Hematopoietic multipotent progenitor cell (in vitro differentiated cells): ENCODE measurements at places on chromosomes 2 and 18.
A peak's percentile ranks its signal among the peaks of the same experiment; 100 is the strongest.

- DNase-seq, result peak; percentile 57
Observed at GRCh38 chr2:69565431-69565839, 78.1 kb downstream of the AAK1 start.

GRCh38 chr2:191756761-191757160 lies 78.8 kb downstream of the NABP1 start:
- no peak for DNase-seq

GRCh38 chr18:74567822-74568221 lies 29.8 kb upstream of the ZNF407 start:
- peak; percentile 74 for DNase-seq

- DNase-seq, result no peak
Observed at GRCh38 chr2:20551945-20552328, 99.0 kb downstream of the HS1BP3 start.

DNA sequence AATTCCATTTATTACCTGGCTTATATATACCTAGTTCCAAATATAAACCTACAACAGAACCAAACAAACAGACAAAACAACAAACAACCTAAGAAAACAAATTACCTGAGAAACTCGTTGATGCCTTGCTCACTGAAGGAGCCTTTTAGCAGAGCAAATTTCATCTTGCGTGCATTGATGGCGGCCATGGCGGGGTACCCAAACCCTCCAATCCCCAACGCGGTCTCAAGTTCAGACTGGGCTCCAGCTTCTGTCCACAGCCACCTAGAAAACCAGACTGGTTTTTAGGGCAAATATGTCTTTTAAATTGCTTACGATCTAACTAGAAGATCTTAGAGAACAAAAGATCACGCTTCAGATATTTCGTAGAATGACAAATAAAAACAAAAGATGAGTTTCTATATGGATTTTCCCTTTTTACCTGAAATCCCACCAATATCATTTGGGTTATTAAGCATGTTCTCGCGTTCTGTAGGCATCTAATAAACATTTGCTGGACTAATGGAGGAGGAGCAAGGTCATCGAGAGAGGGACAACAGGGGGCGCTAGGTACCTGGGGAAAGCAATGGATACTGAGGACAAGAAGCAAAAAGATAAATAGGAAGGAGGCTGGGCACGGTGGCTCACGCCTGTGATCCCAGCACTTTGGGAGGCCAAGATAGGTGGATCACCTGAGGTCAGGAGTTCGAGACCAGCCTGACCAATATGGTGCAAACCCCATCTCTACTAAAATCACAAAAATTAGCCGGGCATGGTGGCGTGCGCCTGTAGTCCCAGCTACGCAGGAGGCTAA lies 25.2 kb downstream of the PDIA6 start:
- no peak for DNase-seq

DNA sequence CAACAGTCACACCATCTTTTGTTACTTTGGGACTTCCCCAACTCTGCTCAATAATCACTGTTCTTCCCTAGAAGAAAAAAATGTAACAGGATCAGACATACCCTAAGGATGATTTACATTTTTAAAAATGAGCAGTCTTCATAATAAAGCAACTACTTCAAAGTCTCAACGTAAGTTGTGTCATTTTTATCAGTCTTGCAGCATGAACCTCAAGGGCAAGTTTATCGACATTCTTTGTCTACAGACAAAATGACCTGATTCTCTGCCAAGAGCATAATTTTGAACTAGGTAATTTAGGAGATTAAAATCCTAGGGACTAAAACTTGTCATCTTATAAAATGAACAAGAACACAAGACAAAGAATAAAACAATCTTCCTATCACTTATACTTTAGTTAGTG lies 2.3 kb downstream of the HSPD1 start:
- DNase-seq, result no peak

DNA sequence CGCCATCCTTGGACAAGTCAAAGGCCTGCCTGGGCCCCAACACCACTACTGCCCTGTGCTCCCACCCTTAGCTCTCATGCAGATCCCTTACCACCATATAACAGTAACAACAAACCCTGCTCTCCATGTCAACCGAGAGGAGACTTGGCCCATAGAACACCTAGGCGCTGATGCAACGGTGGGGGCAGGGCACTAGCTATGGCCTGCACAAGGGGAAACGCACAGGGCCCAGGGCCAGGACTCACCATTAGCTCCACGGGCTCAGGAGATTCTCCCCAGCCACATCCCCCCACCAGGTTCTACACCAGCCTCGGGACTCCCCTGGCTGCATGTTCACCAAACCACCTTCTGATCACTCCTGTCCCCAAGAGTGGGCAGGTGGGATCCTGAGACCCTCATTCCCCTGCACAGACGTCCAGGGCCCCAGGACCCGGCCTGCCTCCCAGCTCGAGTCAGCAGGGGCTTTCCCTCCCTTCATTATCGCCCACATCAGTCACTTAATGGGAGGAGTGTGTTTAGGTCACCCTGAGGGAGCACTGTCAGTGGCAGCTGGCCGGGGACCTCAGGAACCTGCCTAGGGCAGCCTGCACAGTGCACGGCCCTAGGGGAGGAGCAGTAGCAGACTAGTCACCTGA lies 29.3 kb downstream of the ANKMY1 start:
- no peak for DNase-seq

DNA sequence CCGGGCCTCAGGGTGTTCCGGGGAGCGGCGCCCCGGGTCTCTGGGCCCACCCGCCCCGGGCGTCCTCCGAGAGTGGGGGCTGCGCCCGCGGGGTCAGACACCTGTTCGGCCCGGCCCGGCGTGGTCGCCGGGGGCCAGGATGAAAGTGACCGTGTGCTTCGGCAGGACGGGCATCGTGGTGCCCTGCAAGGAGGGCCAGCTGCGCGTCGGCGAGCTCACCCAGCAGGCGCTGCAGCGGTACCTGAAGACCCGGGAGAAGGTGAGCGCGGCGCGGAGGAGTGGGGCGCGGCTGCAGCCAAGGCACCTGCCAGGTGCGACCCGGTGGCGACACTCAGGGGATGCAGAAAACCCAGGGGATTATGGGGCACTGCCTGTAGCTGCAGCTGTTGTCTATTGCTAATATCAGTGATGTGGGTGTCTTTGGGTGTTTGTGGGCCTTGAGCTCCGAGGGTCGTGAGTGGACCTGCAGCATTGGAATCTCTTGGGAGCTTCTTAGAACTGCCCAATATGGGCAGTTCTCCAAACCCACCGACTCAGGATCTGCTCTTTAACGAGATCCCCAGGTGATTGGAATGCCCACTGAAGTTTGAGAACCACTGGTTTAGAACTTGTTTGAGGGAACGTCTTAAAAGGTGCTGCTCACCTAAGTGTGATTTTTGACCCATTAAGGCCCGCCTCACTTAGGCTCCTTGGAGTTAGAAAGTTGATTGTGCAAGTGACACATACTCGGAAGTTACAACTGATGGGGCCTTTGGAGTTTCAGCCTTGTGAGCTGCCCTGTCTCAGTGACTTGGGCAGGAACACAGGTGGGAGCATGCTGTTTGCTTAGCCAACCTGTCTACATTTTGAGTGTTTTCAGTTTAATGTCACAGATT lies 823 bp downstream of the PARD3B start:
- no peak for DNase-seq

- no peak for DNase-seq
Observed at GRCh38 chr2:31526946-31527732, 53.6 kb downstream of the SRD5A2 start.

- no peak for DNase-seq
Observed at GRCh38 chr2:239365071-239365781, 35.6 kb downstream of the HDAC4 start.

GRCh38 chr2:134532537-134532936 lies 186.3 kb downstream of the TMEM163 start:
- no peak for DNase-seq

- DNase-seq, result no peak
Observed at GRCh38 chr2:100412881-100413321, 4.6 kb downstream of the CHST10 start.

DNA sequence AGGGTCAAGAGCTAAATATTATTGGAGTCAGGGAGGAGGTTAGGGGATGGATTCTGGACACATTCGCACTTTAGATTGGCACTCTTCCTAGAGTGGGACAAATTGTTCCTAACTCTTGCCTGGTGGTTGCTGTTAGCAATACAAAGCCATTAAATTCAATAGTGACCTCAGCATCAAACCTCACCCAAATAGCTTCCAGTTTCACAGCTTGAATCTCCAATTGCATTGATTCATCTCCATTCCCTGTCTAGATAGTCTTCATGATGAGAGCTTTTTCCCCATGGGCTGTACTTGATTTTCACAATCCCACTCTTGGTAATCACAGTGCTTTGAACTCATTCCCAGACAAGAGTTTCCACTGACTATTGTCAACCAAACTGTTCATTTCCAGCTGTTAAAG lies 585.9 kb upstream of the SYT4 start:
- DNase-seq, result no peak

DNA sequence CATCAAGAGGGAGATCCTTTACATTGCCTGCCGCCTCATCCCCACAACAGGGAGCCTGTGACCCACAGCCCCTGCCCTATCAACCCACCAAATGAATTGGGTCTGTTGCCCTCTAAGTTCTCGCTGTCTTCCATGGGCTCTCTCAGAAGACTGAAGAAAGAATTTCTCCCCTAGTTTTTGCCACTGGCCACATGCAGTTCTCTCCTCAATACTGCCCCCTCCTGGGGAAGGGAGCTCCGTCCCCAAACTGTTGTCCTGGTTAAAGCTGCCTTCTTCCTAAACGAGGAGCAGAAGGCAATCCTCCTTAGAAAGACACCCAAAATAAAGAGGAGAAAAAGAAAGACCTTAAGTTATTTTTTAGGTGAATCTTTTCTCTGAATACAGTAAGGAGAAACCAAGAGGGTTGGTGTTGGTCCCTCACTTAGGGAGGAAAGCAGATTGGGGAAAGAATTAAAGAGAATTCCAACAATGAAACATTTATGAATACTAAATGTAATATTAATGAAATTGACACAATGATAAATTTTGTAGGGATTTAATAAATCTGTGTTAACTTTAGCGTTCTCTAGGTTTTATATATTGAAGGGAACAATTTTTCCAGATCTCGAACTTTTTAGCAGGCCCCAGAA lies 31.1 kb upstream of the SATB2 start:
- DNase-seq, result peak; percentile 74

DNA sequence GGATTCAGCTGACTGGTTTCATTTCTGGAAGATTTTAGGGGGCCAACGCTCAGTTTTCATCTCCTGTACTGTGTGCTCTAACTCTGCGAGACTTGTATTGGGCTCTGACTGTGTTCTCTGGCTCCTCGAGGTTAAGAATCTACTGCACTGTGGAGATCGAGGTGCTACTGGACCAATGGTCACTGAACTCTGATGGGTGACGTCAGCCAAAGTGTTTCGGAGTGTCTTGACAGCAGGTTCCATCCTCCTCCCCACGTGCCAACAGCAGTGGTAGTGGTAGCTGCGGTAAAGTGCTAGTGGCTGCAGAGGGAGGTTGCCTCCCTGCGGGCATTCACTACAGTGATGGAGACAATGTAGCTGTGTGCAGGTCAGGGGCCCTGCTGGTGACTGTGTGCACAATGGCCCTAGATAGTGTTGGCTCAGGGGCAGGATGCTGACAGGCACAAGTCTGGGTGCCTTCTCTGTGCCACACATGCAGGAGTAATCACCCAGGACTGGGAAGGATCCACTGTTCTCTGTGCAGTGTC lies 705.7 kb upstream of the DDX18 start:
- no peak for DNase-seq

DNA sequence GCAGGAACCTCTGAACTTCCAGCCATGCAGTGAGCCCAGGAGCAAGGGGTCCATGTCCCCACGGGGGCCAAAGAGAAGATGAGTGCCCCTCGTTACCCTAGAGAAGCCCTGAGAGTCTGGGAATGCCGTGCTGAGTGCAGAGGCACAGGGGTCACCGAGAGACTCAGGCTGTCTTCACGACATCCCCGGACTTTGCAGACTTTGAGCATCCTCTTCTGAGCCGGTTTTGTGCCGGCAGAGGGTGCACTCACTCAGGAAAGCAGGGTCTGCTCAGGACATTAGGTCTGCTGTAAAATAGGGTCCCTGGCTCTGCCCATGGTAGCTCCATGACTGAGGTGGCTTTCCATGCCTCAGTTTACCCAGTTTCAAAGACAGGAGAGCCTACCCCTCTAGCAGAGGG lies 71.0 kb downstream of the GALNT14 start:
- DNase-seq, result no peak

DNA sequence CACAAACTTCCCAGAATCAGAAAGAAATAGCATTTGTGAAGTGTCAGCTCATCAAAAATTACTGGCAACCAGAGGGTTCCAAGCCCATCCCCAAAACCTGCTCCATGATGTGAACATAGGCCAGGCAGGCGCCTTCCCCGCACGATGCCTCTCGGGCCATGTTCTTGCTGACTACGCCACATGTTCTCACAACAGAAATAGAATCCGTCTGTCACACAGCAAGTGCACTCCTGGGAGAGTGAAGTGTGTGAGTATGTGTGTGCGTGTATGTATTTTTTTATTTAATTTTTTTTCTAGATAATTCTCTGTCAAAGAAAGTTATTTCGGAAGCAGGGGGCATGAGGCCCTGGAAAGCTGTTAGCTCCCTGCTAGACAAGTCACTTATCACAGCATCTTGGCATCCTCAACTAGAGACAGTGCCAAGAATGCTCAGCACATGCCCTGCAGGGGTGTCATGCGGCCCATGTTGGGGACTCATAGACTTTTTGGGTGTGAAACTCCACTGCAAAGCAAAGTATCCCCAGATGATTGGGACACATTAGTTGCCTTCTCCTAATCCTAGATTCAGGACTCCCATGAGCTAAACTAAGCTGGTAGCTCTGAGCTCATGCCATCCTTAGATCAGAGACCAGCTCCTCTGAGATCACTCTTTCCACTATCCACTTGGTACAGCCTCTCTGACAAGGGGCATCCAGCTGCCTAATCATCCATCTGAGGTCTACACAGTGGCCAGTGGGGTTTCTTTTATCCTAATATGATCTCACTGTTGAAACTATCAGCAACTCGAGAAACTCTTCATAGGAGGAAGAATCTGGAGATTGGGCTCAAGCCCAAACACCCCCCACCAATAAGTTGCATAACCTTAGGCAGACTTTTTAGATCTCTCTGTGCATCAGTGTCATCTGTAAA lies 53.2 kb upstream of the CYRIA start:
- no peak for DNase-seq

DNA sequence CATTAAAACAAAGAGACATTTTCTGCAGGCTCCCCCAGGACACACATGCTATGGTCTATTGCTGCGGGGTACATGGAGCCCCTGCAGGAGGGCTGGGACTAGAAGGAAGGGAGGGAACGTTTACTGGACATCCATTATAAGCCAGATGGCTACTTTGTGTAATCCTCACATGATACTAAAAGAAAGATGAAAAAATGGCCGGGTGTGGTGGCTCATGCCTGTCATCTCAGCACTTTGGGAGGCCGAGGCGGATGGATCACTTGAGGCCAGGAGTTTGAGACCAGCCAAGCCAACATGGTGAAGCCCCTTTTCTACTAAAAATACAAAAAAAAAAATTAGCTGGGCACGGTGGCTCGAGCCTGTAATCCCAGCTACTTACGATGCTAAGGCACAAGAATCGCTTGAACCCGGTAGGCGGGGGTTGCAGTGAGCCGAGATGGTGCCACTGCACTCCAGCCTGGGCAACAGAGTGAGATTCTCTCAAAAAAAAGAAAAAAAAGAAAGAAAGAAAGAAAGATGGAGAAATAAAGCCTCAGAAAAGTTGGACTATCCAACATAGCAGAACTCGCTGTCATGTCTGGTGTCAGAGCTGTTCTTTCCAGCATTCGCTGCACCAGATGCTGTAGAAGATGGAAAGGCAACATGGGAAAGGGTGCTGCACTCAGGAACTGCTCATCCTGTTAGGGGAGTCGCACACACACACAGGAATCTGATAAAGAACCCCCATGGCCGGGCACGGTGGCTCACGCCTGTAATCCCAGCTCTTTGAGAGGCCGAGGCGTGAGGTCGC lies 7.8 kb upstream of the MYCN start:
- no peak for DNase-seq

- no peak for DNase-seq
Observed at GRCh38 chr18:63994783-63995399, 25.0 kb downstream of the SERPINB8 start.
